ENCODE measurements at places on chromosomes 2 and 18.

- DNase-seq, result no peak
Measured at GRCh38 chr2:121093692-121094091, 191.3 kb downstream of the TFCP2L1 start.

DNA sequence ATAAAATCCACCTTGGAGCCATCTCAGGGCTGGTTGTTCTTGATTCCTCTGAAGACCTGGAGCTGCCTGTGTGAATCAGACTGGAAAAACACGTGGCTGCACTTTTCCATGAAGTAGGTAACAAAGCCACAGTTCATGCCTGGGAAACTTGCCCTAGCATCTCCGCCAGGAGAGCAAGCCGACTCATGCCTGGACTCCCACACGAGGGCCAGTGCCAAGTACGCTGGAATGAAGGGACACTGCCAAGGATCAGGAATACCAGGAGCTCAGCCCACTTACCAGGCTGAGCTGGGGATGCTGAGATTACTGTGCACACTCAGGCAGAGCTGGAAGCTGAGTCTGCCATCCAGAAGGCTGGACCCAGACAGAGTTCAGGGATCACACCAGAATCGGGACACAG, 10.9 kb upstream of the FHL2 start:
- DNase-seq, result peak; percentile 66

GRCh38 chr2:183926433-183926832, 671.9 kb upstream of the ZNF804A start:
- DNase-seq, result no peak

DNA sequence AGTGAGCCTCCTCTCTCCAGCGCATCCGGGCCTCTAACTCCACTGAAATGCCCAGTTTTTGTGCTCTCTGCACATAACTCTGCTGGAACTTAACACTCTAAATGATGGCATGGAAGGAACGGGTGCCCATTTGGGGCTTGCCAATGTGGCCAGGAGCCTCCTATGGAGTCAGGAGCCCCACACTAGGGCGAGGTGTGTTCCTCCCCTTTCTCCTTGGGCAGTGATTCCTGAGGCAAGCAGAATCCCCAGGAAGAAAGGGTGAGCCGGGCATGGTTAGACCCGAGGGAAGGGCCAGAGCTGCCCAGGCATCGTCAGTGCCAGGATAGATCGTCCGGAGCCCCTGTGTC, 63.0 kb downstream of the DDX1 start:
- no peak for DNase-seq

- DNase-seq, result no peak
Measured at GRCh38 chr2:15711126-15711860, 119.6 kb downstream of the DDX1 start.

GRCh38 chr2:222295368-222296062, 3.3 kb downstream of the PAX3 start:
- no peak for DNase-seq

- no peak for DNase-seq
Measured at GRCh38 chr2:30652271-30652915, 154.9 kb downstream of the CAPN13 start.

GRCh38 chr18:62157843-62158242, 29.0 kb downstream of the PIGN start:
- no peak for DNase-seq

GRCh38 chr18:79863161-79864005, 65.6 kb downstream of the KCNG2 start:
- DNase-seq, result no peak

Measured in brain (organoid and tissue), 16 donors.